ENCODE measurements at places on chromosomes 1 and 21.

GRCh38 chr1:231919239-231919885 is 292.8 kb downstream of the DISC1 start:
- DNase-seq = no peak

DNA sequence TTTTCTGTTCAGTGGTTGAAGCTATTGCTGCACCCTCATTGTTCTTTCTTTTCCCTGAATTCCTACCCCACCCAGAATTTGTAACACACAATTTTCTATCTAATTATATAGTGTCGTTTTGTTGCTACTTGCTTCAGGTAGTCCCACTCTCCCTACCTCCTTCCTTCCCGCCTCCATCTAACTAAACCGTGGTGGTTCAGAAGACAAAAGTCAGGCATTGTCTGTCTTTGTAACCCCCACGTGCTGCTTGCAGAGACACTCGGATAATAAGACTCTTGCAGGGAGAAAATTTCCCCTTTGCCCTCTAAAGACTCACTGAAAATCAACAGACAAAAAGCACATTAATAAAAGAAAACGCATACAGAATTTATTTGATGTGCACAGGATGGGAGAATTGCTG is 46.2 kb upstream of the BTG3 start:
- no peak for DNase-seq

DNA sequence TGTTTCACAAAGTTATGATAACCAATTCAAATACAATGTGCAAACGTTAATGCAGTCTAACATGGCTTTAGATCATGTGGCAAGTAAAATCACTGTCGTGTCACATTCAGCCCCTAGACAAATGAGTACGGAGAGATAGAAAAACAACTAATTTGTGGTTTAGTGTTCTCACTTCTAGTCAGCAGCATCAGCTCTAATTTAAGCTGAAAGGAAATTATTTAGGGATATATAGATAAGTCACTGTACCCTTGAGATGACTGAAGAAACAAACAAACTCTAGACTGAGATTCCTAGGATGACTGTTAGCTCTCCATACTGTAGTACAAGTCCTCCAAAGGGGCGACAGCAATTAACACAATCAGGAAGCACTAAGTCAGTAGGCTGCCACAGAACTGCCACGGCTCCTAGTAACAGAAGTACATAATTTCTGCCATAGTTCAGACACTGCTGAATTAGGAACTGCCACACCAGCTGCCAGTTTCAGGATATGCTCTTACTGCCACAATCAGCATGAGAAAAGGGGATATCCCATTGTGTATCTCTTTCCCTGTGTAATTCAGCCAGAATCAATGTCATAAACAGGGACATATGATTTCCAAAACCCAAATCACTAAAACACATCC is 150.4 kb upstream of the NEGR1 start:
- DNase-seq = no peak

- DNase-seq = no peak
These were observed 23.1 kb upstream of the SMAP2 start for GRCh38 chr1:40350391-40350790.

- DNase-seq = no peak
These were observed 21.3 kb downstream of the AIDA start for GRCh38 chr1:222691016-222691415.

DNA sequence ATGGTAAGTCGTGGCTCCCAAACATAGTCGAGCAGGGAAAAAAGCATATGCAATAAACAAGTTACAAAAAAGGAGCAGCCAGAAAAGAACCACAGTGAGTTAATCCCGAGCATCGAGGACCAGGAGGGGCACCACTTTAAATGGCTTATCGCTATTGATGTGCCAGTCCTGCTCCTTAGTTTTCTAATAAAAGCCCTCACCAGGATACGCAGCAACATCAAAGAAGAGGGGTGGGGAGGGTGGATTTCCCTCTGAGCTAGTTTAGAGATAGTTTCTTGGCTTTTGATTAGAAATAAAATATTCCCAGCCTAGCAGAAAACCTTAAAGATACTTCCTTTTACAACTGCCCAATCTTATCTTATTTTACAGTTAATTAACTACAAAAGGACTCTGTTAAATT is 170.4 kb downstream of the GABPA start:
- DNase-seq = no peak

DNA sequence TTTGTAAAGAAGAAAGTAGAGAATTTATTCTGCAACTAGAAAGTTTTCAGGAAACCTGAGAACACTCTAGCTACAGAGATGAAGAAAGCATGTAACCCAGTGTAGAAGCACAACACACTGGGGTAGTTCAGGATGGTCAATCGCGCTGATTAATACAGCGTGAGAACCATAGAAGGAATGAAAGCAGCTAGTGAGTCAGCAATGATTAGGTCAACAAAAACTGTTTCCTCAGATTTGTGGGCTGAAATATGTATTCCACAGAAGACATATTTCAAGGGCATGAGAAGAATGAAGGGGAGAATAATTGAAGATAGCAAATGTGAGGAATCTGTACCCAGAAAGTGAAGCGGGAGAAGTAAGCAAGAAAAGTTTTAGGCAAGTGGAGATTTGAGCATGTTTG is 97.8 kb upstream of the ADGRL2 start:
- DNase-seq = peak; percentile 96

- no peak for DNase-seq
These were observed 93.1 kb downstream of the FNBP1L start for GRCh38 chr1:93541045-93541444.

DNA sequence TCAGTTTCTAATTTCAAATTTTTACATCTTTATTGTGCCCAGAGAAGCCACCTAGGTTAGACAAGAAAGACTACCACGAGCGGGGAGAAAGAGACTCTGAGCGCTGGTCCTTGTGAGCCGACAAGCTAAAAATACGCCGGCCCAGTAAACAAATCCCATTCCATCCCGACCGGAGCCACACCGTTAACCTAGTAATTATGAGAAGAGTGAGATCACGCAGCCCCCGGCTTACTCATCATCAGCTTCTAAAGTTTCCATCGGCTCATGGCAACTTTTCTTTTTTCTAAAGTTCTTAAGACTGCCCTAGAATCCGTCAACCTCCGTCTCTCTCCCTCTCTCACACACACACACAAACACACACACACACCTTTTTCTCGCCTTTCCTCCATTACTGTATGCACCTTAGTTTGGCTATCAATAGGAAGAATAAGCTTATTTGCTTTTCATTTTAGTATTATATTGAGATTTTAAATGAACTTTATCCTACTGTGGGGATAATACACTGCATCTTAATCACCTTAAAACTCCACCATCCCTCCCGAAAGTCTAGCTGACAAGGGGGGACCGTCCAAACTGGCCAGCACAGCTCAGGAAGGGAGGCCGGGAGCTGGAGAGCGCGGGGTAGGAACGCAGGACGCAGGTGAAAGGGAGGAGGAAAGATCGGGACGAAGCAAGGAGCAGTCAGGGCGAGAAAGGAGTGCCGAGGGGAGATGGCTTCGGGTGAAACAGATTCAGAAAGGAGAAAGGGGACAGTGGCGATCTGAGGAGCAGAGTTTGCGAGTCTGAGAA is 728 bp downstream of the OTUD7B start:
- peak; percentile 92 for DNase-seq

DNA sequence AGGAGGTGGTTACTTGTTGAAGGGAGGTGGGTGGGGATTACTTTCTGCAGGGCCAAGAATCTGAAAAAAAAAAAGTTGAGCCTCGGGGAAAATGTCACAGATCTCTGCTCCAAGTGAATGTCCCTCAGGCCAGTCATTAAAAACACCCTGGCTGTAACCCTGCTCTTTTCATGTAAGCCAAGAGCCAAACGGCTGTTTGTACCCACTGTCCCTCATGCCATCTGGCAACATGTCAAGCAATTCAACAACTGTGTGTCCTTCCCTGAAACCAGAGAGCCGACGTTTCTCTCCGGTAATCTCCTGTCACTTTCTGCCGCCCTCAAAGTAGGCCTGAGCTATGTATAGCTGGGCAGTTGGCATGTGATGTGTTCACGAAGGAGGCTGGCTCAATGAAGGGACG is 14.7 kb downstream of the CASQ2 start:
- DNase-seq = no peak

- no peak for DNase-seq
These were observed 651.9 kb downstream of the MRPL39 start for GRCh38 chr21:24955275-24955961.

Data from ELR (cell line).